RPMI7951 (cell line): ENCODE measurements at places on chromosomes 1 and 21.

GRCh38 chr1:54268762-54269297 is 68.9 kb downstream of the MRPL37 start:
- DNase-seq: no peak

GRCh38 chr1:94528299-94528698 is 13.3 kb downstream of the F3 start:
- peak; percentile 35 for DNase-seq

DNA sequence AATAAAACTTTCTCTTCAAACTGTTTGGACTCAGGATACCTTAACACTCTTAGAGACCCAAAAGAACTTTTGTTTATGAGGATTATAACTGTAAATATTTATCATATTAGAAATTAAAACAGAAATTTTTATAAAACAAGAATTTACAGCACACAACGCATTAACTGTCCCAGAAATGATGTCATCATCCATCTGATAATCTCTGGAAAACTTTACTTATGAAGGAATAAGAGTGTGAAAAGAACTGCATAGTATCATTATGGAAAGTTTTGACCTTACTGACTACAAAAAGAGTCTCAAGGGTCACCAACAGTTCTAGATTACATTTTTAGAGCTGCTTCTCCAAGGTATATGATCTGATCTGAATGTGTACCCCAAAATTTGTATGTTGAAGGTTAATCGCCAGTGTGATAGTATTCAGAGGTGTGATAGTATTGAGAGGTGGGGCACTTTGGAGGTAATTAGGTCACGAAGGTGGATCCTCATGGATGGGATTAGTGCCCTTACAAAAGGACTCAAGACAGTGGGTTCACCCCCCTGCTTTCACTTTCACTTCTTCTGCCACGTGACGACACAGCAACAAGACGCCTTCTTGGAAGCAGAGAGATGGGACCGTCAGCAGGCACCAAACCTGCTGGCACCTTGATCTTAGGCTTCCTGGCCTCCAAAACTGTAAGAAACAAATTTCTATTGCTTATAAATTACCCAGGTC is 95.7 kb upstream of the NR5A2 start:
- DNase-seq: peak; percentile 76

- DNase-seq: no peak
These were observed 65.0 kb upstream of the DISP3 start for GRCh38 chr1:11413986-11414391.

DNA sequence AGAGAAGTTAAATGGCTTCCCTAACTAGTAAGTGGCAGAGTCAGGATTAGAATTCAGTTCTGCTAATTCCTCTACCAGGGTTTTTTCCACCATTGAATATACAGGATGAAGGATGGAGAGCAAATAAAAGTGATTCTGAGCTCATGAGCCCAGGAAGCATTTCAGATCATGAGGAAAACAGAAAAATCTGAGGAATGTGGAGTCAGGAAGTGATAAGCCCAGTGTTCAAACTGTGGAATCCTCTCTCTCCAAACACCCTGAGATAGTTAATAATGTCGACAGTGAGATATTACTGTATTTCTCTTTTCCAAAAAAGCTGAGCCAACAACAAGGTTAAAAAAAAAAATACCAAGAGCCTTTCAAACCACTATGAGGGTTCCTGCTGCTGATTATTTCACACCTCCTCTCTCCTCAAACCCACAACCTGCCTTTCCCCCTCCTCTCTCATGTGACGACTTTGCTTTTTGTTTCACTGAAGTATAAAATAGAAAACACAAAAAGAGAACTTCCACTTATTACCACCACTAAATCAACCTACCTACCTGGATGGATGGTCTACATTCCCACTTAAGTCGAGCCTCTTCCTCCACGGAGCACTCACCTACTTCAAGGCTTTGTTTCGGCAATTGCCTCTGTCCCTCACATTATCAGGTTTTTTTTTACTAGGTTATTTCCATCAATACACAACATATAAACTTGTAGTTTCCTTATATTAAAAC is 8.9 kb downstream of the SLAMF1 start:
- no peak for DNase-seq

DNA sequence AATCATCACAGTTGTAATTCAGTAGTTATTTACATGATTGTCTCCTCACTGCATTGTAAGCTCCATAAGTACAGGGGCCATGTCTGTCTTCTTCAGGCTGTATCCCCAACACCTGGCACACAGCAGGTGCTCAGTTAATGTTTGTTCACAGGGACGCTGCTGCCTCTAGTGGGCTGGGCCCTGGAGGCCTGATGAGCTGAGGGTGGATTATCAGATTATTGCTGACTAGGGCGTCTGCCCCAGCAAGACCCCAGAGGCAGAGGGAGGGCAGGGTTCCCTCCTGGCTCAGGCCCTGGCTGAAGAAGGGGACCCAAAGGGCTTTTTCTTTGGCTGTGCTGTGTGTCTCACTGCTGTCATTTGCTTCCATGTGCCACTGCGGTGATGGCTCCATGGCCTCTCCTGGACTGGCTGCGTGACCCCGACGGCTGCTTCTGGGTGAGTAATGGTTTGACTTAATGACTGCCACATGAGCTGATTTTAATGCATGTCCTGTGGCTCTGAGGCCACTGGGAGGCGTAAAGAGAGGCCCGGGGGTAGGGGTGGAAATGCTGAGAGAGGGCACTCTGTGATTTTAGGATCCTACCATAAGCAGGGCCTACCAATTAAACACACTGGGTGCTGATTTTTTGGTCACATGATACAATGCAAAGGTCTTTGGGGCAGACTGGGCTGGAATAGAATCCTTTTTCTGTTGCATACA is 20.8 kb upstream of the EPB41 start:
- DNase-seq: peak; percentile 59

DNA sequence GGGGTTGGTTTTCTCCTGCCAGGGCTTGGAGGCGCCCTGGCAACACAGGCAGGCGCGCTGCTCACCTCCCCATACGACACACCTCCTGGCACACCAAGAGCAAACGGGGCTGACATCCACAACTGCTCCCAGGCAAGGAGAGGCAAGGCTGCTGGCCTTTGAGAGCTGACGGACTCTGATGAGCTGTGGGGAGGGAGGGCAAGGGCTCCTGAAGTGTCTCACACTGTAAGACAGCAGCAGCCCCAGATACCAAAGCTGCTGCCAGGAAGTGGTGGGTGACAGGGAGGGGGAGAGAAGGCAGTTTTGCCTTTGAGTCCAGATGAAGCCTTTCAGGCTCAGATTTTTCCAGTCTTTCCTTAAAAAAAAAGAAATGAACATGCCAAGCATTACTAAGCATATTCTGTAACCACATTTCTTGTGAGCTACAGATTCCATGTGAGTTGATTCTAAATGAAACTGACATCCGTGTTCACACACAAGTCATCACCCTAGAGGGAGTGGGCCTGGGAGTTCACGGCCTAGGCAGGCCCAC is 24.3 kb downstream of the PGBD5 start:
- peak; percentile 26 for DNase-seq

GRCh38 chr1:248852481-248853405 is 6.1 kb downstream of the ZNF692 start:
- no peak for DNase-seq

DNA sequence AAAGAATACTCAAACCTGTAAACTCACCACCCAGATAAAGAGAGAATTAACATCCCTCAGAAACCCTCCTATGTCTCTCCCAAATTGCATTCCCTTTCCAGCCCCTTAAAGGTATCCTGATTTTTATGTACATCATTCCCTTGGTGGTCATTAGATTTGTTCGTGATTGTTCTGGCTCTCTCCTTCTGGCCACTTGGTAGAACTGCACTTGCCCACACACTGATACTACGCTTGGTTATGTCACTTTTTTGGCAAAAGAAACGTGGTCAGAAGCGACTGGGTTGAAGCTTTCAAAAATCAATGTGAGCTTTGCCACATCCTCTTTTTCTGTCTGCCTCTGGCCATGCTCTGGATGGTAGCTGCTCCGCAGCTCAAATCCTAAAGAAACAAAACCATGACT is 76.3 kb downstream of the KRTAP19-8 start:
- DNase-seq: no peak

DNA sequence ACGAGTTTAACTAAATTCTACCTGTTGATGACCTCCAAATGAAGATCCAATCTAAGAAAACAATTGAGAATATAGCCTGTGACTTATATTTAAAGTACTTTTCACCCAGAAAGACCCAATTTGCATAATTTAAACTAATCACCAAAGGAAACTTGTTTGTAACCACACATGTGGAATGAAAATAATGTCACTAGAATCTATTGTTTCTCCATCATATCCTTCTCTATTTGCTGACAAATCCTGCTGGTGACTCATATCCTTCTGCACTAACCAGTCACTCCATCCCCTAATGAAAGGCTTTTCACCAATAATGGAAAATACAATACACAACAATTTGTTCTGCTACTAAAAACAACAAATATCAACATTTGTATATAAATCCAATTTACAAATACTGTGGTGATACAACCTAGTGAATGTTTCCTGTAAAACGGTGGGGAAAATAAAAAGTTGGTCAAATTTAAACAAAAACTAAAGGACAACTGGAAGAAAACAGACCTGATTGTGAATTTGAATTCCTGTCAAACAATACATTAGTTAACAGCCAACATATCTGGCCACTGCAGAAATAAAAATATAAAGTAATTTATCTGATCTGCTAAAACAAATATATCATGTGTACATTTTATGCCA is 6.5 kb downstream of the PTP4A2 start:
- DNase-seq: peak; percentile 63

- peak; percentile 52 for DNase-seq
These were observed 12.4 kb downstream of the COL18A1 start for GRCh38 chr21:45417256-45417950.

GRCh38 chr1:59751801-59752200 is 62.9 kb upstream of the HOOK1 start:
- DNase-seq: peak; percentile 24

- peak; percentile 87 for DNase-seq
These were observed 19.7 kb downstream of the STPG1 start for GRCh38 chr1:24393892-24394291.

GRCh38 chr21:24205319-24205718 is 1402.0 kb downstream of the MRPL39 start:
- DNase-seq: no peak

GRCh38 chr1:179883040-179883744 is 1.1 kb downstream of the TOR1AIP1 start:
- DNase-seq: no peak

DNA sequence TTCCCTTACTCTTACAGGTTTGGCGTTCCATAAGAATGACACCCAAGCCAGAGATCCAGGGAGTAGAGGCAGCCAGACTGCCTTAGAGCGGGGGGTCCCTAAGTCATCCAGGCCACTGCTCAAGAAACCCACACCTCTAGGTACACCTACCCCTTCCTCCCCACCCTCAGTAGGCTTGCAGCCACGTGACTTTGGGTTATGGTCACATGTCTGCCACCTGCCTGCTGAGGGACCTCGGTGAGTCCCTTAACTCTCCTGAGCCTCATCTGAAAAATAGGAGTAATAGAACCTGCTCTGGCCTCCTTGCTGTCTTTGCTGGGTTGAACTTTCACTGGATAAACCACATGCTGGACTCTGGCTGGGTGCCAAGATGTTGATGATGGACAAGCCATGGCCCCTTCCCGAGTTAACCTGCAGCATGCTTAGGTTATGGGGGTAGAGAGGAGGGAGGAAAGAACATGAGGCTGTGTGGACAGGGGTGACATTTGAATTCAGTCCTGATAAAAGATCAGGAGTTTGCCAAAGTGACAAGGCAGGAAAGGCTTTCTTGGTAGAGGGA is 4.5 kb downstream of the RPS6KA1 start:
- DNase-seq: no peak

DNA sequence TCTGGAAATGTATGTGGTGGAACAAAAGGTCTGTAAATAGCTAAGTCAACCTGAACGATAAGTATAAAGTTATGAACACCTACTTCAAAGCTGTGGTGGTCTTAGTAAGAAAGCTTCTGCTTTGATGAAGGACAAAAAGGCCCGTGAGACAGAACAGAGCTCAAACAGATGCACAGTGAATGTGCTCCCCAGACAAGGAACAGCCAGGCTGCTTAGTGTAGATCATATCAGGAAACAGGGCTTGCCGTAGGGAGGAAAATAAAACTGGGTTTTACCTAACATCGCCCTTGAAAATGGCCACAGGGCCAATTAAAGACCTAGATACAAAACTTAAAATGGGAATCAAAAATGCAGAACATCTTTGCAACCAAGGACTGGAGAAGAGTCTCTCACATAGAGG is 40.2 kb downstream of the PRSS38 start:
- DNase-seq: no peak

- DNase-seq: peak; percentile 70
These were observed 10.0 kb upstream of the CDA start for GRCh38 chr1:20578721-20579395.

DNA sequence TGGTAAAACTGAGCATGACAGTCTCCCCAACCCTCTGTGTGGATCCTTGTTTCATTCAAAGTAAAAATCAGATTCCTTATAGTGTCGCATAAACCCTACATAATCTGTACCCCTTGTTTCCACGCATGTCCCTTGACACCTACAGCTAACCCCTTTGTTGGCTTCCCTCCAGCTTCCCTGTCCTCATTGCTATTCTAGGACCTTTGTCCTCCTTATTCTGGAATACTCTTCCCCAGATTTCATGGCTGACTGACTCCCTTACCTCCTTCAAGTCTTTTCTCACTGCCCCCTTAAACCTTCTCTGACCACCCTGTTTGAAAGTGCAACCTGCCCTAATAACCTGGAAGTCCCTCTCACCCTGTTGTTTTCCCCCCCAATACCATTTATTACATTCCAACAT is 4.0 kb downstream of the RNF11 start:
- no peak for DNase-seq

GRCh38 chr1:193030280-193030679 is 28.9 kb downstream of the UCHL5 start:
- DNase-seq: no peak

GRCh38 chr1:218464871-218465270 is 119.7 kb downstream of the TGFB2 start:
- DNase-seq: no peak

DNA sequence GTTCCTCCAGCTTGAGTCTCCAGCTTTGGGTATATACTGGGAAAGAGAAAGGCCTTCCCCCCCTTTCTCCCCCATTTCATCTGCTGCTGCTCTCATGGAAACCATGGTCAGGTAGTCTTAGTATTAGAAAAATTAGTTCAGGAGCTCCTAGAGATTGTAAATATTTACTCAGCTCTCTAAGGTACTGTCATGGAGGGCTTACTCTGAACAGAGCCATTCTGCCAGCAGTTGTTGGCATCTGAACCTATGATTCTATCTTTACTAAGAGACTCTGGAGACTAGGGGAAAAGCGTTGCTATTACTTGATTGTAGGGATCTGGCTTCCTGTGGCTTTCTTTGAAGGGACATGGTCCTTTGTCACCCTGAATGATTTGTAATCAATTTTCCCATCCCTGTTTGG is 6.1 kb downstream of the INTS3 start:
- no peak for DNase-seq

DNA sequence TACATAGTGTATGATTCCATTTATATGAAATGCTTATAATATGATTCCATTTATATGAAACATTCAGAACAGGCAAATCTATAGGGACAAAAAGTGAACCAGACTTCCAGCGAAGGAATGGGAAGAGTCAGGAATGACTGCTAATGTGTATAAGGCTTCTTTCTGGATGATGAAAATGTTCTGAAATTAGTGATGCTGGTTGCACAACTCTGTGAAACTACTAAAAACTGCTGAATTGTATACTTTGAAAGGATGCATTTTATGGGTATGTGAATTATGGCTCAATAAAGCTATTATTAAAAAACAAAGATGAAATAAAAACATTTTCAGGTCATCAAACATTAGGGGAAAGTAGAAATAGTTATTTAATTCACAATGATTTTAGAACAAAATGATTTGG is 14.1 kb upstream of the IL24 start:
- no peak for DNase-seq
